ENCODE measurements at places on chromosomes 12 and 14. TPM values are rescaled to one million over a fixed set of nuclear protein-coding genes. Genes with fewer than 3 reads are reported as not detected.

DNA sequence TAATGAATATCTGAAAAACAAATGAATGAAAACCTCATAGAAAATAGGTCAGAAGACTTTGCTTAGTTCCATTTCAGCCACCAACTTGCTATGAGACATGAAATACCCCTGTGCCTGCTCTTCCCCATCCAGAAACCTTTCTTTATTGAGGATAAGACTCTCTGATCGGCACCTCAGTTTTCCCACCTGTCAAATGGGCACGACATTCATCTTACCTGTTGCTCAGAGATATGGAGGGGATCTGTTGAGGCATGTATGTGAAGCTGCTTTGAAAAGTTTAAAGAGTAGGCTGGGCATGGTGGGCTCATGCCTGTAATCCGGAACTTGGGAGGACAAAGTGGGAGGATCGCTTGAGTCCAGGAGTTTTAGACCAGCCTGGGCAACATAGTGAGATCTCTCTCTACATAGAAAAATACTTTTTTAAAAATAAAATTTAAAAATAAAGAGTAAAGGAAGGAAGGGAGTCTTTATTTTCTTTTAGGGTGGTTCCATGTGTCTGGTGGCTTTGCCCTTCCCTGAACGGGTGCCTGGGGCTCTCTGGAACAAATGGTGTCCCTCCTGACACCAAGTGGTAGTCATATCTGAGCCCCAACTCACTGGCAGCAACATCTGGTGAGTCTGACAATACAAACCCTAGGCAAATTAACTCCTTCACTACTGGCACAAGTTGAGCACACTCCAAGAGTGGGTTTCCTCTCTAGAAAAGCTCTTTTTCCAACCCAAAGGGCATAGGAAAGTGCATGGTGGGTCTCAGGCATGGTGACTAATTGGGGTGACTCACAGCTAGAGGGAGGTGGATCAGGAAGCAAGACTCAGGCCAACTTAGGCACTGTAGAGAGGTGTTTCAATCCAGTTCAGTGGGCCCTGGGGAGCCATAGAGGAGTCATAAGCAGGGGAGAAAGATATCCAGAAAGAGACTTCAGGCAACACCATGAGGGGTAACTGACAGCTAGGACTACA, 42.1 kb downstream of the MAP1LC3B2 start:
- H3K4me3 ChIP-seq: no peak overlapping the region
- H3K4me1 ChIP-seq: no peaks in the 10 kb centered on the region
- H3K36me3 ChIP-seq: no peaks in the 10 kb centered on the region

The FAM177A1 gene
- 73.8 TPM for total RNA-seq

- no peak overlapping the region for H3K27ac ChIP-seq
- DNase-seq: no peak
- H3K27me3 ChIP-seq: no peaks in the 10 kb centered on the region
These were observed 47.5 kb downstream of the MRPL42 start for GRCh38 chr12:93514853-93515252.

The C1QL4 gene
- total RNA-seq: not detected

GRCh38 chr14:89616852-89617341, 199.9 kb upstream of the FOXN3 start:
- no peak for DNase-seq
- H3K4me3 ChIP-seq: peak overlapping the region; percentile 84
- H3K27me3 ChIP-seq: no peaks in the 10 kb centered on the region
- no peaks in the 10 kb centered on the region for H3K36me3 ChIP-seq

Data from thoracic aorta (tissue), 2 donors.